ENCODE measurements at places on chromosomes 7 and 10.

GRCh38 chr10:36840788-36841187 is 284.6 kb upstream of the ANKRD30A start:
- DNase-seq: no peak

DNA sequence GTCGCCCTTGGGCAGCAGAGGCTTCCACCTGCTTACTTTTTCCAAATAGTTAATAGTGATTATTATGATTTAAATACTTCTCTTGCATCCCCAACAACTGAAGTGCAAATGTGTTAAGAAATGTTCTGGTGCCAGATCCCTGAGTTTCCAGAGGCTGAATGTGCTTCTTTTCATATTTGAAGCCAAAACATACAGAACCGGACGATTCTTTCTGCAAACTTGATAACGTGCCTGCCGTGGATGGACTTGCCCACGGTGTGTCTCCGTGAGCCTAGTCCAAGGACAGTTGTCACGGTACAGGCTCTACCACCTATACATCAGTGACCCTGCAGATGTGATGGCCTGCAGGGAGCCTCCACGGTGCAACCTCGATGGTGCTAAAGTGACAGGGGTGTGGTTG is 198.6 kb upstream of the LYZL2 start:
- no peak for DNase-seq

DNA sequence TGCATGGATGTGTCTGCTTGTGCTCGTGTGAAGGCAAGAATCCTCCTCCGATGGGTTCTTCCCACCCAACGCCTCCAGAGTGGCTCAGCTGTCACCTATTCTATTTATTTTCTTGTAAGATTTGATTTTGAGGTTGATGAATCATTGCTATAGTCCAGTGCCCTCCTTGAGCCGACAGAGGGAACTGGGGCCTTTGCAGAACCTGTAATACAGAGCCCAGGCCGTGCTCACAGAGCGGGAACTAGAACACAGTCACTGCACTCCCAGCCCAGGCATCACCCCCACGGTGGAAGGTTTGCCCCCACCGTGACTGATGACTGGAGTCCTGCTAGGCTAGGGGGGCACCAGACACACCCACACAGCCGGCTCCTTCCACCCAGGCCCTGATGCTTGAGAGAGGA is 2.0 kb downstream of the RARRES2 start:
- no peak for DNase-seq

- no peak for DNase-seq
These were observed 542 bp downstream of the FBXL13 start for GRCh38 chr7:103073989-103074518.

DNA sequence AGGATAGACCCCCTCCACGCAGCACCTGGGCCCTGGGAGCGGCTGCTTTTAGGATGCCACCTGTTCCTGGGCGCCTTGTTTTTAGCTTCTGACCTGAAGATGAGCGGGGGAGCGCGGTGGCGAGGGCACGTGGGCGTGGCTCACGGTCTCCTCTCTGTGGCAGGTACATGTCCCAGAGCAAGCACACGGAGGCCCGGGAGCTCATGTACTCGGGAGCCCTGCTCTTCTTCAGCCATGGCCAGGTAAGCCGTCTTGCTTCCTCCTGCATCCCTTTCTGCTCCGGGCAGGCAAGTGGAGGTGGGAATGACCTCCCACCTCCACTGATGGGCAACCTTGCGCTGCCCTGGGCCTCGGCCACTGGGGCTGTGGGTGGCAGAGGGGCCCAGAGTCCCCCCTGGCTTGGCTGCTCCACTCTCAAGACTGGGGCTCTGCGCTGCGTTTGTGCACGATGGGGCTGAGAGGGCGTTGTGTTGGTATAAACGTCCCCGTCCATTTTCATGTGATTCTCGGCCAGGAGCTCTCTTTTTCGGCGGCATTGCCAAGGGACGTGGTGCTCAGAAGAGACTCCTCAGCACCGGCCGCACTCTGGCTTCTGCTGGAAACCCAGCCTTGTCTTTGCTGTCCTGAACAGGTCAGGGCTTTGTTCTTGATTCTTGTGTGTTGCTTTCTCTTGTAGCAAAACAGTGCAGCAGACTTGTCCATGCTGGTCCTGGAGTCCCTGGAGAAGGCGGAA is 9.7 kb downstream of the GET4 start:
- DNase-seq: no peak

DNA sequence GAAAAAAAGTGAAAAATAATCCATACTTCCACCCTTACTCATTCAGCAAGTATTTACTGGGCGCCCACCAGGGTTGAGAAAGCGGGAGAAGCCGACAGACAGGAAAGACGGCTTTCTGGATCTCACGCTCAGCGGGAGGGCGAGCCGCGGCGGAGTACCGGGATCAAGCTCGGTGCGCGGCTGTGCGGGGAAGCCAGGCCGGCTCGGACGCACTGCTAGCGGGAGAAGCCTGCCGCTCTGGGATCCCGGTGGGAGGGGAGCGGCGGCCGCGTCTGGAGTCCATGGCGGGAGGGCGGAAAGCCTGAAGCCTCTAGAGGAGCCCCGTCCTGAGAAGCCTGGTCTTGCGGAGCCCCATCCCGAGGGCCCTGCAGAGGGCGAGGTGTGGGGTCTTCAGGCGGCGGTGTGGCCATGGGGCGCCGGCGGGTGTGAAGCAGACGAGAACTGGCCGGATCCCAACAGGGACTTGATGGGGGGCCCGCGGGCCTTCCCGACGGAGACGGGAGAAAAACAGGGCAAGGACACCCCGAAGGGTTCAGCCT is 82.9 kb downstream of the VIPR2 start:
- DNase-seq: no peak

Data from activated CD4-positive, alpha-beta T cell treated with anti-CD3 and anti-CD28 coated beads, Interleukin-2, amount 10 ng/mL, durations not matched to agents 7 days and 5 days (primary cell).